ENCODE measurements at places on chromosomes 6 and 20.
A peak's percentile ranks its signal among the peaks of the same experiment; 100 is the strongest.

- DNase-seq, result no peak
Measured at GRCh38 chr20:40414843-40415615, 274.0 kb downstream of the MAFB start.

GRCh38 chr6:151087861-151088598 lies 151.7 kb upstream of the AKAP12 start:
- no peak for DNase-seq

DNA sequence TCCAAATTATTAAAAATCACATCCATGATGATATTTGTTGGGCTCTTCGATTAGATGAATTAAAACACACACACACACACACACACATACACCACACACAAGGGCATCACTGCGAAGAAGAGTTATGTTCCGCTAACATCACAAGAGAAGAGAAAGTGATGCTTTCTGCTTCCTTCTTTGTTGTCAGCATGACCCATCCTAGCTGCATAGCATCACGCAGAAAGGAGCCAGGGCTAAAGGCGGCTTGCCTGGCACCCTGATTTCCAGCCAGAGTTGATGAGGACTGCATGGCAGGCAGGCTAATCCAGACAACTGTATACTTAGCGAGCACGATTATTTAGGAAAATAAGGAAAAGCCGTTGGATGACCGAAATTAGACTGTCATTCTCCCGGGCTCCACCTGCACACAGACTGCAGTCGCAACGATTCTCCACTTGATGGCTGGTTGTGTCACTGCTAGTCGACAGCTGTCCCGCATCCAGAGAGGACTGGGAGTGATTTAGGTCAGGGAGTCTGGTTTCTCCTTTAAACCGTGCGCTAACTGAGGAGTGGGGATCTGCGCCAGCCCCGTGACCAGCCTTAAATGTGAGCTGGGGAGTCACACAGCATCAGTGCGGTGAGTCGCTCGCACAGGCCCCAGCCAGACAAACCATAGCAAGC lies 70.6 kb upstream of the SOX4 start:
- DNase-seq, result no peak

DNA sequence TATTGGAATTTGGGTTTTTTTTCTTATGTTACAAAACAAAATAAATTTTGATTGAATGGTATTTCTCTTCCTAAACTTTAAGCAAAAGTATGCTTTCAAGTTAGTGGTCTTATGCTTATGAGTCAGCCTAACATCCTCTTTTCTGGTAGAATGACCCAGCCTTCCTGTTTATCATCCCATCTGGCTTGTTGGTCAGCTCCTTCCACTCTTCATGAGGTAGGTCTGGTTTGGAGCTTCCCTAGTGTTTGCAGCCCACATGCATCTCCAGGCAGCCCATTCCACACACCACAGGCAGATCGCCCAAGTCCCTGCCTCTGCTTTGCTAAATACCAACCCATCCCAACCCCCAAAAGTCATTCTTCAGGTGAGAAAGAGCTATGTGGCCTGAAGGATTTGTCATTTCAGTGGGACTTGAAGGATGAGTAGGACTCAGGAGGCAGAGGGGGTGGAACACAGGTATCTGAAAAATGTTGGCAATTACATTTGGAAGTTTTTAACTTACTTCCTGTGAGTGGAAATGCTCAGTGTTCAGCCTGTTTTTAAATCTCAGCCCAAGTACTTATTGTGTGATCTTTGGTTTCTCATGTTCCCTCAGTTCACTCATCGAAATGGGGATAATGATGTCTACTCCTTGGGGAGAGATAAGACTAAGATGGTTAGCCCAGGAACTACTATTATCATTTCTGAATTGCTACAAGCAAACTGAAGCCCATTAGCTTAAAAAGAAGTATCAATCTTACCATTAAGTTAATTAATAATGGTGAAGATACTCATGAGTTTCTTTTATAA lies 294.0 kb downstream of the ADGB start:
- no peak for DNase-seq

- DNase-seq, result no peak
Measured at GRCh38 chr6:18543051-18543450, 155.9 kb downstream of the RNF144B start.

DNA sequence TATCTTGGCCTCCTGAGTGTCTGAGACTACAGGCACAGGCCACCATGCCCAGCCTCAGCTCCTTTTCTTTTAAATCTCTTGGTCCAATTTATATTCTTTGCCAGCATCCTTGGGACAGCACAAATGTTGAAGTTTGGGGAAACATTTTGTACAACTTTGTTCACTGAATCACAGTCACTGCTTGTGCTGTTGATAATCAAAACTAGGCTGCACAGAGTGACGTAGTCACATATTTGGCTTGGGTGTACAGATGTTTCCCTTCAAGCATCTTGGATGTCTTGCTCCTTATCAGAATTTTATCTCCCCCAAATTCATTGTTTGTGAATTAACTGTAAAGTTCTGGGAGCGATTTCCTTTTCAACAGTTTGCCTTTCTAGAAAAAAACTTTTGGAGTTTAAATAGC lies 17.9 kb downstream of the CARMIL1 start:
- no peak for DNase-seq

GRCh38 chr20:33814238-33814712 lies 3.1 kb downstream of the CHMP4B start:
- DNase-seq, result no peak

GRCh38 chr6:34142061-34142998 lies 3.6 kb downstream of the GRM4 start:
- no peak for DNase-seq

DNA sequence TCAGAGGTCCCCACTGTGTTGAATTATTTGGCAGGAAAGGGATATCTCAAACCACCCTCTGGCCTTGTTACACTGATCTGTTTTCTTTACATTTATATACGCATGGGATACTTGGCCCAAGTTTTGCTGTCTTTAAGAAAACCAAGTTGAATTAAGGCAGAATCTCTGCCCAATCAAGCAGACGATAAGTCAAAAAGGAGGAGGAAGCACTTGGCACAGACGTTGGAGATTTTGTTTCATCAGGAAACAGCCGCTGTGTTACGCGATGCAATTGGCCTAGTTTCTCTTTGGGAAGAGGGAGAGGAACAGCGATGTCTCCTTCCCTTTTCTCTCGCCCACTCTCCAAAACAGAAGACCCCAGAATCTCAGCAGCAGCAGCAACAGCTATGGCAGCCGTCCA lies 20.2 kb upstream of the NAA20 start:
- DNase-seq, result no peak

GRCh38 chr20:35742741-35743523 lies 872 bp upstream of the RBM39 start:
- DNase-seq, result no peak

GRCh38 chr6:20403766-20404640 lies 2.3 kb downstream of the E2F3 start:
- DNase-seq, result peak; percentile 56

GRCh38 chr6:79810871-79811270 lies 136.5 kb downstream of the ELOVL4 start:
- no peak for DNase-seq

GRCh38 chr6:158053377-158054313 lies 72.0 kb downstream of the SYNJ2 start:
- DNase-seq, result no peak

GRCh38 chr20:47703748-47704147 lies 81.5 kb downstream of the SULF2 start:
- no peak for DNase-seq

- no peak for DNase-seq
Measured at GRCh38 chr20:45450097-45450818, 19.3 kb upstream of the WFDC2 start.

Data from substantia nigra (tissue), 51 donors.